HepG2 (cell line): ENCODE measurements at places on chromosomes 1 and 21. TPM values are rescaled to one million over a fixed set of nuclear protein-coding genes. Genes with fewer than 3 reads are reported as not detected.

Gene TCHHL1
- total RNA-seq = not detected in 2 replicates

- no peak for DNase-seq
- H3K4me1 ChIP-seq = 0 out of 2 replicates have a peak, but pooled peaks cover 5% of the 10 kb centered on the region
- no peak overlapping the region for H3K4me3 ChIP-seq
Measured at GRCh38 chr1:38135625-38136414, 89.2 kb upstream of the POU3F1 start.

DNA sequence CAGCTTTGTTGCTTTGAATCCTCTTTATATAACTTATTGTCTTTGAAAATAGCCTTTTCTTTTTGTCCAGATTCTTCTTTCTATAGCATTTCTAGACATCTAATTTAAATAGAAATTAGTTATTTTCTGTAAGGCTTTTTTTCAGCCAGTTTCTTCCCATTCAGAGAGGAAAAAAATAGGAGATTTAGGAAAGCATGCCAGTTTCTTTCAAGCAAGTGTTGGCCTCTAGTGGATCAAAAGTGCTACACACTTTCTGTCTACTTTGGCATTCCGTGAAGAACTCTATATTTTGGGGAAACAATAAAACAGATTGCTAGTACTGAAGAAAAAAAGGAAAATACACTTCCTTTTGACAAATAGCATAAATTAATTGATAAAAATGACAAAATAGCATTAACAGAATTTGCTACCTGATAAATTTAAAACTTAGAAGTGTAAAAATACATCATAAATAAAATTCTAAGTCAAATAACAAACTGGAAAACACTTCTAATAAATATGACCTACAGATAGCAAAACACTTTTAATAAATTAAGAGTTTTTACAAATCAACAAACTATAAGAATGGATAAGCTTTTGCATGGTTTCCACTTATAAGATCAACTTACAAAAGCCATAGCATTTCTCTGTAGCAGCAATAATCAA is 13.1 kb upstream of the EXO1 start:
- no peaks in the 10 kb centered on the region for H3K27me3 ChIP-seq
- no peaks in the 10 kb centered on the region for H3K36me3 ChIP-seq
- DNase-seq = peak; percentile 28
- H3K4me3 ChIP-seq = no peak overlapping the region
- no peak overlapping the region for H3K27ac ChIP-seq

Gene CELA2B
- not detected in 2 replicates for total RNA-seq

DNA sequence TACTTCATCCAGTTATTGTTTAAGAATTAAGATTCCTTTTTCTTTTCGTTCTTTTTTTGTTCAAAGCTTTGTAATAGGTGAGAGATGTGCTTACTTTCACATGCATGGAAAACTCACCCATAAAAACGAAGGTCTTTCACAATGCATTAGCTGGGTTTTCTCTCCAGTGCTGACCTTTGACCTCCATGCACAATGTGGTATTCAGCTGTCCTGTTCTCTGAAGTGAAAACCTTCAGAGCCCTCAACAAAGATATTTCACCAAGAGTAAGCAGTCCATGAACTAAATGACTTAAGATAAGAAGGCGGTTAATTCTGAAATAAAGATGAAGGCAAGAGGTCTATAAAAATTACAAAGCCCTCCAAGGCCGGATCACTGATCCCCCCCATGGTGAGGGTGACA is 77.1 kb upstream of the IPO9 start:
- H3K36me3 ChIP-seq = no peaks in the 10 kb centered on the region
- no peaks in the 10 kb centered on the region; the same call in 1 of the 3 replicates for H3K27me3 ChIP-seq
- DNase-seq = peak; percentile 58
- H3K4me3 ChIP-seq = no peak overlapping the region

Gene TSPEAR
- 0.07 and 0.18 TPM in 2 replicates for total RNA-seq

DNA sequence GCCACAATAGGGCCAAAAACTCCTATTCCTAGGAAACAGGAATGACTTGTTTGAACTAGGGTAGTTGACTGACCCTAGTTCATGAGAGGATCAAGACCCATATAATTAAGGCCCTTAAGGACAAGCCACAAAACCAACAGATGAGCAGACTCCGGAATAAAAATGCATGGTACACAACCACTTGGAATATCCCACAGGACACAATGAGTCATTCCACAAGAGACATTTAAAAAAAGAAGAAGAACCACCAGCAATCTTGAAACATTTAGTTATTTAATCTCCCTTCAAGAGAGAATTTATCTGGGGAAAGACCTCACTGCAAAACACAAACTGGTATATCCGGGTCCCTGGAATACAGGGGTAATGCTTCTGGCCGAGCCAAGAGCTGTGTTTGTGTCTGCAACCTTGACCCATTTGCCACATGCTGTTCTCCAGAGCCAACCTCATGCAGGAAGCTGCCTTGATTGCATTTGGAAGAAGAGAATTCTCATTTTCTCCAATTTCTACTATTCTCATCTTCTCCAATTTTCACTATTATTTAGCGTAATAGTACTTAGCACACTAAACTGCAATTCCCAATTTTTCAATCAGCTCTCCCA is 135.5 kb downstream of the TGFBR3 start:
- H3K27me3 ChIP-seq = no peaks in the 10 kb centered on the region
- no peak overlapping the region for H3K4me3 ChIP-seq
- no peak overlapping the region for H3K27ac ChIP-seq
- no peak for DNase-seq
- H3K36me3 ChIP-seq = peaks cover 24% of the 10 kb centered on the region

GRCh38 chr21:39504230-39504629 is 52.5 kb downstream of the SH3BGR start:
- H3K4me1 ChIP-seq = no peaks in the 10 kb centered on the region
- no peak overlapping the region for H3K4me3 ChIP-seq
- no peaks in the 10 kb centered on the region for H3K36me3 ChIP-seq
- H3K27me3 ChIP-seq = no peaks in the 10 kb centered on the region; the same call in 1 of the 2 replicates
- no peak overlapping the region for H3K27ac ChIP-seq

Gene DMBX1
- total RNA-seq = not detected in 2 replicates

Gene FMOD
- not detected in 2 replicates for total RNA-seq

DNA sequence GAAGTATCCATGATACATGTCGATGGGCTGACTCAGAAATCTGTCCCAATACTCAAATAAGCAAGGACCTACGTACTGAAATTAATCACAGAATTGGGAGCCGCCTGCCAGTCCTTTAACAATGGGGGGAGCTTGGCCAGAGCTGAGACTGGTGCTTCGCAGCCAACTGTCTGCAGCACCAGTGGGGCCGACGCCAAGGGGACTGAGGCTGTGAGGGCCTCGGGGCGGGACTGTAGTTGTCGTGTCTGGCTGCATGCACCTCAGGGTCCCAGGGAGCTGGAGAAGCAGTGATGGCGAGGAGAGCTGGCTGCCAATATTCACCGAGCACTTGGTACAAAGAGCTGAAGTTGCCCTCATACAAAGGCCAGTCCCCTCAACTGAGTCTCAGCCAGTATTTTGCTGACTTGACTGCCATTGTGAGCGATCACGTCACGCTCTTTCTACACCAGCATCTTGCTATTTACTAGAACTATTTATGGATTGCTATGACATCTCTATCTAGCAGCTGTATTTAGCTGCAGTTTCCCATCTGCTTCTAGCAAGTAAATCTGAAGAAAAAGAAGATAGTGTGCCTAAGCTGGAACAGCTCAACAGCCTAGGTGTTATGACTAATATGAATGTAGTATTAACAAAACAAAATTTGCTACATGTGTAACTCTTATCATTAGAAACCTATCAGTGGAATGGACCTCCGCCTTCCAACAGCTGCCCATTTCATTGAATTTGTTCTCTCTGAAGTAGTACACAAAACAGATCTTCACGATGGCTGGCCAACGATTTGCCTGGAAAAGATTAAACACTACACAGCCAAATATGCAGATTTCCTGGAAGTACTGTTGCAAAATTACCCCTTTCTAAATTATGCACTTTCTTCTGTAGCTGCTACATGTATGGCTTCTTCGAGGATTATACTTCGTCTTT is 29.1 kb downstream of the EVI5 start:
- no peak overlapping the region for H3K27ac ChIP-seq
- no peaks in the 10 kb centered on the region for H3K27me3 ChIP-seq
- DNase-seq = no peak
- no peak overlapping the region for H3K4me3 ChIP-seq

Gene ERICH3
- total RNA-seq = not detected in 2 replicates

DNA sequence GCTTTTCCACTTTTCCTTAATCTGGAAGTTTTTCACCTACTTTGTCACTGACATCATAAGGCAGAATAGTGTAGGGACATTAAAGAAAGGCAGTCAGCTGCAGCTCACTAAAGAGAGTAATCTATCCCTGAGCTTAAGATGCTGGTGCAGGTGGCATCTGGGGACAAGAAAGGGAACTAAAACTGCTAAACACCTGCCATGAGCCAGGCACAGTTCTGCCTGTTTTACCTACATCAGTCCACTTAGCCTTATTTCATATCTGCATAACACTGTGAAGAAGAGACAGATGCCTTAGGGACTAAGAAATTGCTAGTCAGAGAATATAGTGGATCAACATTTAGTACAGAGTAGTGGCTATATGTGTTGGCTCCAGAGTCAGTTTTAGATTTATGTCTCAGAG is 88.1 kb downstream of the GPATCH2 start:
- no peak for DNase-seq
- H3K27ac ChIP-seq = no peak overlapping the region
- H3K4me3 ChIP-seq = no peak overlapping the region
- H3K36me3 ChIP-seq = no peaks in the 10 kb centered on the region

Gene PAQR6
- total RNA-seq = 0.14 and 0.82 TPM in 2 replicates

- no peak overlapping the region for H3K27ac ChIP-seq
- H3K4me3 ChIP-seq = no peak overlapping the region
- no peaks in the 10 kb centered on the region for H3K36me3 ChIP-seq
Measured at GRCh38 chr1:173444757-173445156, 32.4 kb upstream of the PRDX6 start.

- no peak for DNase-seq
- H3K27ac ChIP-seq = no peak overlapping the region
- peaks cover 27% of the 10 kb centered on the region; the same call in 2 of the 3 replicates for H3K27me3 ChIP-seq
- H3K4me1 ChIP-seq = peaks cover 16% of the 10 kb centered on the region
- H3K4me3 ChIP-seq = no peak overlapping the region
- no peaks in the 10 kb centered on the region for H3K36me3 ChIP-seq
Measured at GRCh38 chr1:3368711-3369445, 85.6 kb upstream of the ARHGEF16 start.

DNA sequence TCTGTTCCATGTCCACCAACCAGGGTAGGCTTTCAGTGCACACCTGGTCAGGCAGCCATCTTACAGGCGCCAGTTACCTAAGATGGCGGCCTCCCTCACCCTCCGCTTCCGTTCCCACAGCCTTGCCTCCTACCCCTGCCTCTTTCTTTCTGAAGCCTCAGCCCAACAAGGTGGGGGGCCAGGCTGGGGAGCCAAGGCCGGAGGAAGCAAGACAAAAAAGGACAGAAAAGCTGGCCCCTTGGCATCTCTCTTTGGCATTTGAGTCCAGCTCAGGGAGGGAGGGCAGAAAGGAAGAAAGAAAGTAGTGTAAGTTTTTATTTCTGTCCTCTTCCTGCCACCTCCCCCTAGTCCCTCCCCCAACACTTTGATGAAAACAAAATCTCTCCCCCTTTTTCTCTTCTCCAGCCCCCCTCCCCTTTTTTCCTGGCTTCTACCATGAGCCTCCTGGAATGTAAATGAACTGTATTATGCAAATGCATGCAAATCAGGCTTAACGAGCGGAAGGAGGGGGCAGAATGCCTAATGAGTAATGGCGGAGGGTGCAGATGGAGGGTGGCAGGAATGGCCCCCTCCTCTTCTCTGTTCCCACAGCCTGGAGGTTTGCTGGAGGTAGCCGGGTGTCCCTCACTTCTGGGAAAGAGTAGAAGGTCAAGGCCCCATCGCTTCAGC is 43.8 kb downstream of the RHBG start:
- H3K27me3 ChIP-seq = peaks cover 47% of the 10 kb centered on the region; the same call in 2 of the 3 replicates
- no peaks in the 10 kb centered on the region for H3K4me1 ChIP-seq
- no peak overlapping the region for H3K27ac ChIP-seq
- H3K4me3 ChIP-seq = no peak overlapping the region
- no peak for DNase-seq

- H3K27ac ChIP-seq = no peak overlapping the region
- H3K4me1 ChIP-seq = peaks cover 5% of the 10 kb centered on the region
- H3K36me3 ChIP-seq = peaks cover 14% of the 10 kb centered on the region
Measured at GRCh38 chr1:230248889-230249270, 177.3 kb downstream of the PGBD5 start.

Gene IFI44L
- total RNA-seq = 0.04 TPM in 1 of 2 replicates, not detected in the other

GRCh38 chr21:42703136-42703908 is 49.9 kb downstream of the PDE9A start:
- no peak overlapping the region for H3K4me3 ChIP-seq
- DNase-seq = no peak
- peaks cover 3% of the 10 kb centered on the region; the same call in 1 of the 3 replicates for H3K36me3 ChIP-seq
- no peak overlapping the region for H3K27ac ChIP-seq
- H3K4me1 ChIP-seq = peaks cover 21% of the 10 kb centered on the region
- H3K27me3 ChIP-seq = no peaks in the 10 kb centered on the region

DNA sequence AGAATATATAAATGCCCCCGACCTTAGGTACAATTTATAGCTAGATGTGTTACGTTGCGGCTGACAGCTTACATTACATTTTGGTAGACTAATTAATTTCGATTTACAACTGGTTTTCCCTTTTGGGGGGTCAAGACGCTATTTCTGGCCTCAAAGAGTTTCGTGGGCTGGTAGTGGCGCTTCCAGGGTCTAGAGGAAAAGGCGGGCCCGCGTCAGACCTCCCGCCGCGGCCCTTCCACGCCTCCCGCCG is 391 bp downstream of the IFT25 start:
- H3K4me1 ChIP-seq = peaks cover 63% of the 10 kb centered on the region
- DNase-seq = no peak
- peak overlapping the region; percentile 68 for H3K27ac ChIP-seq
- no peaks in the 10 kb centered on the region; the same call in 2 of the 3 replicates for H3K27me3 ChIP-seq
- H3K36me3 ChIP-seq = peaks cover 2% of the 10 kb centered on the region; the same call in 1 of the 2 replicates
- peak overlapping the region; percentile 99 for H3K4me3 ChIP-seq

- peak within 1 kb of the TSS; percentile 85 for H3K4me3 ChIP-seq
- H3K4me1 ChIP-seq = peaks cover 27% of the 10 kb centered on the region
Measured at GRCh38 chr21:26170471-26171257, at the start of gene APP. TSS of gene APP (minus strand) at chr21:26170770. CDS start at chr21:26170620, 150 bp downstream.

- H3K27me3 ChIP-seq = no peaks in the 10 kb centered on the region
- no peak overlapping the region for H3K27ac ChIP-seq
- no peaks in the 10 kb centered on the region for H3K4me1 ChIP-seq
Measured at GRCh38 chr21:27094184-27094948, 127.5 kb upstream of the ADAMTS5 start.

GRCh38 chr1:173749137-173749536 is 34.4 kb downstream of the KLHL20 start:
- H3K36me3 ChIP-seq = 0 out of 3 replicates have a peak, but pooled peaks cover 4% of the 10 kb centered on the region
- H3K4me3 ChIP-seq = no peak overlapping the region
- no peaks in the 10 kb centered on the region for H3K27me3 ChIP-seq
- no peak overlapping the region for H3K27ac ChIP-seq

Gene IFI6
- 6.1 and 13.2 TPM in 2 replicates for total RNA-seq

- no peak overlapping the region for H3K4me3 ChIP-seq
- H3K27me3 ChIP-seq = peaks cover 4% of the 10 kb centered on the region; the same call in 1 of the 3 replicates
- no peak overlapping the region for H3K27ac ChIP-seq
- H3K36me3 ChIP-seq = no peaks in the 10 kb centered on the region
Measured at GRCh38 chr21:41229509-41230248, 61.7 kb downstream of the BACE2 start.

GRCh38 chr1:240192851-240193250 is 101.2 kb downstream of the FMN2 start:
- H3K27me3 ChIP-seq = no peaks in the 10 kb centered on the region
- no peak overlapping the region for H3K27ac ChIP-seq
- H3K36me3 ChIP-seq = no peaks in the 10 kb centered on the region
- no peaks in the 10 kb centered on the region for H3K4me1 ChIP-seq

Gene FAAH
- 1.5 and 11.0 TPM in 2 replicates for total RNA-seq
